ENCODE measurements at places on chromosomes 2 and 18.

DNA sequence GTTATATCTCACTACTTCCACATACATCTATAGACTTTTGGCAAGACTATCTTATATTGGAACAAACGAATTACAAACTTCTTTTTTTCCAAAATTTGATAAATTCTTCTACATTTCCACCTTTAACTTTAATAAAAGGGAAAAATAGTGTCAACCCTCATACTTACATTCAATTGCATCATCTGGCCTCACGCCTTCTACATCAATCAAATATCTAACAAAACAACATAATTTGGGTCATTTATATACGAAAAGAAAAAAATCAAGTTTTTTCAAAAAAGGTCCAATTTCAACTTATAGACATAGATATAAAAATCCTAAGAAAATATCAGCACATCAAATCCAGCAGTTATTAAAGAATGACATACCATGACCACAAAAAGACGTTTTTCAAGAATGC lies 12.9 kb downstream of the DUSP11 start:
- DNase-seq = no peak

GRCh38 chr18:42192251-42193248 lies 237.5 kb downstream of the PIK3C3 start:
- no peak for DNase-seq

- no peak for DNase-seq
Observed at GRCh38 chr18:74019864-74020263, 127.8 kb downstream of the FBXO15 start.

- no peak for DNase-seq
Observed at GRCh38 chr2:179664972-179665812, 196.2 kb downstream of the ZNF385B start.

DNA sequence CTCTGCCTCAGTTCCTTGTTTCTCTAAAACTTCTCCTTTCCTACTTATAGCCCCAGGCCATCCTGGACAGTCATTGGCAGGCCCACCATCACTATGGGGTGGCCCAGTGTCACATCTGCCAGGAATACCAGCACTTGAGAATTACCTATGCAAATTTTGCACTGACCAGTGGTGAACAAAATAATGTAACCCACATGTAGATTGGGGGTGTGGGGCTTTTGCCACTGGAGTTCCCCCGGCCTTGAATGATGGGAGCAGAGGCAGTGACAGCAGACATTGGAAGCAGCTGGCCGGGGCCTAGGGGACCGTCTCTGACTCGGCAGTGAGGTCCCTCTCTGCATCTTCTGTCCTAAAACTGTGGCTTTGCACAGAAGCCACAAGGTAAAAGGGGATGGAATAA lies 24.9 kb upstream of the DNMT3A start:
- DNase-seq = no peak

GRCh38 chr2:140185076-140185475 lies 1404.9 kb upstream of the NXPH2 start:
- no peak for DNase-seq

Measured in EH (cell line).